ENCODE measurements at places on chromosomes 7 and 10.

DNA sequence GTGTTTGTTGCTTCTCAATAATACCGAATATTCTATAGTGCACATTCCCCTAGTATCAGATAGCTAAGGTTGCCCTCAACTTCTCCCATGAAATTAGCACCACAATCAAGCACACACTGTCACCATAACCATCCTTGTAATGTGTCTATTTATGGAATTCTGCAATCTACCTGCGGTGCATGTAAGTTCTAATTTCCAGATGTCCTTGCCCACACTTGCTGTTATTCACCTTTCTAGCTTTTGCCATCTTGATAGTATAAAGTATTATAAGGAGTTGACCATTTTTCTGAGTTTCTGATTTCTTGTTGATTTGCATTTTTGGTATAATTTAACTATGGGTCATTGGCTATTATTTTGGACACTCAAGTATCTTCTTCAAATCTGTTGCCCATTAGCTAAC lies 490.1 kb upstream of the GALNT17 start:
- no peak for ATAC-seq

DNA sequence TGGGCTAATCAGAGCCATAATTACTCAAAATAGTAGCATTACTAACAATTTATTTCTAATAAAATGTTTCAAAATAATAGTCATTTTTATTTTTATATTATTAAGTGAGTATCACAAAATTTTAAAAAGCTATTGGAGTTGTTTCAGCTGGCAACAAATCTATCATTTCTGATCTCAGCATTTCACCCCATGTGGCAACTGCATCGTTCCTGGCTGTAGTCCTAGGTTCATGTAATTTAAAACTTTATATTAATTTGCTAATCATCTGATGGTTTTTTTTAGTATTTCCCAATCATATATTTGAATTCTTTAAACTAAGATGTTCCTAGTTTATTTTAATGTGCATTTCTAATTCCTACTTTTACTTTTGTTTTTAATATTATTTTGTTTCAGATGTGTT lies 293.0 kb upstream of the AKR1E2 start:
- ATAC-seq, result no peak

GRCh38 chr7:55532150-55532917 lies 40.0 kb downstream of the VOPP1 start:
- ATAC-seq, result no peak

DNA sequence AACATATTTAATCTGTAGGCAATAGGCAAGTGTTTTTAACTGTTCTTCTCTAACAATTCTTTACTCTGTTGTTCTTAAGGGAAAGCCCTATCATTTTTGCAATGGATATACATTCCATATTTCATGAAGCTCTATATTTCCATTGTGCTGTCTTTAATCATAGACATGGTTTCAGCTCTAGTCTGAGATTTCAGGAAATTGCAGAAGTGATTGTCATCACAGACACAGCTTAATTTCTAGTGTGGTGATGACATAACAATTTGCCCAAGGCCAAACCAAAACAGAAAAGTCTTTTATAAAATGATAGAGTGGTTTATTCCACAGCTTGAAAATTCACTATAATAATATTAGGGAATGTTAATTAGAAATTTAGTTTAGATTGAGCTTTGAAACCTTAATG lies 494.1 kb upstream of the SEMA3A start:
- no peak for ATAC-seq

GRCh38 chr10:125450218-125450617 lies 232.7 kb downstream of the TEX36 start:
- no peak for ATAC-seq

- no peak for ATAC-seq
Measured at GRCh38 chr7:71843676-71844075, 568.5 kb downstream of the CALN1 start.

GRCh38 chr7:27134392-27134791 lies 3.8 kb upstream of the HOXA4 start:
- no peak for ATAC-seq

Data from stimulated activated memory B cell treated with anti-CD40 and anti-IgM and Interleukin-4, amounts not matched to agents 10 μg/mL and 1 μg/mL and 100 μg/mL, for 72 hours (primary cell).